ENCODE measurements at places on chromosomes 7 and 10. TPM values are rescaled to one million over a fixed set of nuclear protein-coding genes. Genes with fewer than 3 reads are reported as not detected.

Gene NPSR1
- not detected for polyA plus RNA-seq

Gene SFRP5
- polyA plus RNA-seq = not detected

Gene LGI1
- polyA plus RNA-seq = not detected

Gene HOXA10
- not detected for polyA plus RNA-seq

Gene PUS7
- polyA plus RNA-seq = 2.0 TPM

Gene CFAP70
- polyA plus RNA-seq = 1.6 TPM

Gene RHOBTB1
- polyA plus RNA-seq = 0.60 TPM

Gene STEAP4
- 0.04 TPM for polyA plus RNA-seq

Gene CRYGN
- polyA plus RNA-seq = not detected

Gene BCL7B
- polyA plus RNA-seq = 121 TPM

Gene ABCA13
- polyA plus RNA-seq = not detected

Gene FBXO24
- polyA plus RNA-seq = 1.8 TPM

Gene CCDC126
- polyA plus RNA-seq = 4.4 TPM

Gene NCF1
- 643 TPM for polyA plus RNA-seq

Gene LOXL4
- 0.12 TPM for polyA plus RNA-seq

Gene NUTM2B
- 0.56 TPM for polyA plus RNA-seq

Gene COBL
- polyA plus RNA-seq = not detected

Gene ZPBP
- polyA plus RNA-seq = 0.55 TPM

Gene TMEM236
- 0.09 TPM for polyA plus RNA-seq
